ENCODE measurements at places on chromosomes 2 and 18.

GRCh38 chr18:54772056-54772455 lies 56.2 kb upstream of the RAB27B start:
- DNase-seq, result no peak

DNA sequence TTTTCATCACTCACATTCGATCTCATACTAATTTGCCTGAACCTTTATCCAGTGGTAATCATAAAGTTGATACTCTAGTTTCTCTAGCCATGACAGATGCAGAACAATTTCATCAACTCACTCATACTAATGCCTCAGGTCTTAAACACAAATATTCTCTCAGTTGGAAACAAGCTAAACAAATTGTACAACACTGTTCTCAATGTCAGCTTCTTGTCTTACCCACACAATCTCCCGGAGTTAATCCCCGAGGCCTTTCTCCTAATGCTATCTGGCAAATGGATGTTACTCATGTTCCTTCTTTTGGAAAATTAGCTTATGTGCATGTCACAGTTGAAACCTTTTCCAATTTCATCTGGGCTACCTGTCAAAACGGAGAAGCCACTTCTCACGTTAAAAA lies 11.5 kb upstream of the CNOT11 start:
- no peak for DNase-seq

GRCh38 chr2:167258712-167259111 lies 370.4 kb downstream of the XIRP2 start:
- no peak for DNase-seq

- DNase-seq, result no peak
Observed at GRCh38 chr2:196233021-196233804, 61.8 kb upstream of the STK17B start.

DNA sequence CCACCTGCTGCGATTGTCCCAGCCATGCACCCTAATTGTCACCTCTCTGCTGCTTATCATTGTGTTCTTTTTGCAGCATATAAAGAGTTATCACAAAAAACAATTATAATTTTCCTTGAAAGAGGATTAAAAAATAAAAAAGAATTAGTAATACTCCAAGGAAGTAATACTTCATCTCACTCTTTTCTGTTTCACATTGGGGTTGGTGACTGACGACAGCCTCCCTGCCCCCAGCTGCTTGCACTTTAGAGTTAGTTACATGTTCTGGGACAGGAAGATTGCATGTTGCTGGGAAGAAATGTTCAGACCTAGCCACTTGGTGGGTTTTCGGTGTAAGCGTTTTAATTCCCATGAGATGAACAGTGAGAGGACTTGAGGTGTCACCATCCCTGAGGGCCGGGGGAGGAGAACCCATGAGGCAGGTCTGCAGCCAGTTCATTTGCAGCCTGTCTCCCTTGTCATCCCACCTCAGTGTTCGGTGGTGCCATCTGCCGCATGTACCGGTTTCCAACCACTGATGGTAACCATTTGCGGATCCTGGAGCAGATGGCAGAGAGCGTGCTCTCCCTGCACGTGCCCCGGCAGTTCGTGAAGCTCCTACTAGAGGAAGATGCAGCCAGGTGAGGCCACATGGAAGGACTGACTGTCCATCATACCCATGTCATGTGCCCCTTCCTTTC lies 69.1 kb downstream of the COA5 start:
- no peak for DNase-seq

GRCh38 chr2:37189452-37190153 lies 1.1 kb upstream of the SULT6B1 start:
- DNase-seq, result peak; percentile 82

DNA sequence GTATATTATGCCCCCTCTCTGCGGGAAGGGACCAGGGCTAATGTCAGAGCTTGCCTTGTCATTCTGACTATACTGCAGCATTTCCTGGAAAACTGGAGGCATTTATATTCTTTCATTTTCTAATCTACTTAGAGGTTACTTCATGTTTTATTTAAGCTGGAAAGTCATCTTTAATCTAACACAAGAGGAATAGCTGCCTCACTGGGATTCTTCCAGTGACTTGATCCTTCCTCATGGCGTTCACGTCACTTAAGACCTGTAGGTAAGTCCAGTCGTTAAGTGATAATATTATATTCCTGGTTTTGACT lies 727.6 kb upstream of the DDX18 start:
- no peak for DNase-seq

GRCh38 chr2:152189622-152190495 lies 14.3 kb upstream of the STAM2 start:
- DNase-seq, result no peak

DNA sequence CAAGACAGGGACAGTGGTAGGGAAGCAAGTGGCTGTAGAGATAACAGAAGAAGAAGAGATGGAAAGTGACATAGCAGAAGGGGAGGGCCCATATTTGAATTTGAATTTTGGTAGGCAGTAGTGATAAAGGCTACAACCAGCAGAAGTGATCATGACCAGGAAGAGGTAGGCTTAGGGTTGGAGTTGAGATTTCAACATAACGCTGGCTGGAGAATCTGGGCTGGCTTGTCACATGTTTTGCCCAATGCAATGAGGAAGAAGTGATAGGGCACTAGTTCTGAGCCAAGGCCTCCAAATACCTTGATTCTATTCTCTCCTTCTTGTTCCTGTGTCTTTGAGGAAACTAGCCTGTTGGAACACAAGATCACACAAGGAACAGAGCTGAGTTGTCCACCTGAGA lies 69.4 kb downstream of the SCG2 start:
- DNase-seq, result no peak

- no peak for DNase-seq
Observed at GRCh38 chr2:34070196-34070595, 471.1 kb upstream of the FAM98A start.

GRCh38 chr18:36887114-36887513 lies 58.2 kb downstream of the KIAA1328 start:
- DNase-seq, result no peak

DNA sequence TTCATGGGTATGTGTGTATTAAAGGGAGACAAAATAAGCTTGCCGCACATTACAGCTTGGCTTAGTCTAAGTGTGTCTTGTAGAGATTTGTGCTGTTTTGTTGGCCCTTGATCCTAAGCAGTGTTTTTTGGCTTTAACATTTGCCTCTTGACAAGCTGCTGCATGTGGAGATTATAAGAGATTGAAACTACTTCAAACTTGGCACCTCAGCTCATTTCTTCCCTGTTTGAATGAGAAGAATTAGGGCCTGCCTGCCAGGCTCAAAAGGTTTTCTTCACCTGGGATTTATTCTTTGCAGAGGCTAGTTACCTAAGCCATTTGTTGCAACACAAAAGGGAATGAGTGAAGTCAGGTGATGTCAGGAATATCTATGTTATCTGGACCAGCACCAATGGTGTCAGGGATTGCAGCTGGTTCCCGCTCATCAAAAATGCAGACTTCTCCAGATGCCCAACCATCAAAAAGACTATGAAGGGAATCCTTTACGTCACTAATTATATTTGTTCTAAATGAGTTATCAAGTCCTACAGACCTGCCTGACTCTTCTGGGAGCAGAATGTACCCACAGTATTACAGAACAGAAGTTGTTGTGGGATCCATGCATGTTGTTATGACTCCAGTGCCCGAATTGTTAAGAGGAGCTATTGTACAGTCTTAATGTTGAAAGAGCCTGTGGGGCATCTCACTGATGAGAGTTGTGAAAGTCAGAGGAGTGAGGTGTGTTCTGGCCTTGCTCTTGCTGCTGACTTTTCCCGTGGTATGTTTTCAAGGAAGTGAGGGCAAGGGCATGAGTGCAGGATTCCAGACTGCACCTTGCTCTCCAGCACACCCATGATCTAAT lies 31.0 kb downstream of the ABCA12 start:
- DNase-seq, result no peak

- no peak for DNase-seq
Observed at GRCh38 chr2:233385489-233386044, 31.3 kb downstream of the DGKD start.

- no peak for DNase-seq
Observed at GRCh38 chr2:63792530-63792929, 49.2 kb upstream of the UGP2 start.

DNA sequence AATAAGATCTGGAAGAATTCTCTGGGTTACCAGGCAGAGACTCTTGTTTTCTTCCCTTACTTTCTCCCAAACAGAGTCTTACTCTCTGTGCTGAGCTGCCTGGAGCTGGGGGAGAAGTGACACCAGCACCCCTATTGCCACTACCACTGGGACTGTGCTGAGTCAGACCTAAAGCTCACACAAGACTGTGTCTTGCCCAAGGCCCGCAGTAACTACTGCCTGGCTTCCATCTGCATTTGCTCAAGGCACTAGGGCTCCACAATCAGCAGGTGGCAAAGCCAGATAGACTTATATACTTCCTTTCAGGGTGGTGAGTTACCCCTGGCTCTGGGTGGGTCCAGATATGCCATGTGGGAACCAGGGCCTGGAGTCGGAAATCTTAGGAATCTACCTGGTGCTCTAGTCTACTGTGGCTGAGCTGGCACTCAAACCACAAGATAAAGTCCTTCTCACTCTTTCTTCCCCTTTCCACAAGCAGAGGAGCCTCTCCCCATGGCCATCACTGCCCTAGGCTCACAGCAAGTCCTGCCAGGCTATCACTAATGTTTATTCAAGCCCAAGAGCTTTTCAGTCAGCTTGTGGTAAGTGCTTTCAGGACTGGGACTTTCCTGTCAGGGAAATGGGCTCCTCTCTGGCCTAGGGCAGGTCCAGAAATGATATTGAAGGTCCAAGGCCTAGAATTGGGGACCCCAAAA lies 27.6 kb upstream of the SERPINB2 start:
- DNase-seq, result no peak

DNA sequence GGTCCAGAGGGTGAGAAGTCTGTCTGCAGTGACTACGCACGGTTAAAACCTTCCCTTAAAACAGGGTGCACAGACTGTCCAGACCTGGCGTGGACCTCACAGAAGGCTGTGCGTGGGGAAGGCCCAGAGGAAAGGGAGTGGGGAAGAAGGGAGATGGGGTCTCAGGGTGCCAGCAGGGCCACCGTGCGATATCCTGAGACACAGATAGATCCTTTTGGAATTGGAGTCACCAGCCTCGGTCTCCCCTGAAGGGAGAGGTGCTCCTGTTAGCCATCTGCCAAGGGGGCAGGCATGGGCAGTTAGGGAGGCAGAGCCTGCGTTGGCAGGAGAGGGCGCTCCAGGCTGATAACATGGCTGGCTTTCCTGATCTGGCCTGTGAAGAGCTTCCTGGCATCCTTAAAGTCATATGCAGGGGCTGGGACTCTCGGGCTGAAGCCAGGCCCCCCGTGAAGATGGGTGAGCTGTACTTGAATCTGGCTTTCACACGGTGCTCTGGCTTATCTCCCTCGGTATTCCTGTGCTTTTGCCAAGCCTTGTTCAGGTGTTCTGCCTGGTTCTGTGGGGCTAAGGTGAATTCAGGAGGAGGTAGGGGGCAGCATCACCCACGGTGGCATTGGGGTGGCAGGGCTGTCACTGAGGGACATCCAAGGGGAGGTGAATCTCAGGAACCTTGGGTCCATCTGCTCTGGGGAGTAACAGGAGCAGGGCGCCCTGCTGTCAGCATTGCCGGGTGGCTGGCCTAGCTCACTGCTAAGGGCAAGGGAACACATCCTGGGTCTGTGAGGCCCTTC lies 107.2 kb upstream of the SMAD2 start:
- peak; percentile 69 for DNase-seq

DNA sequence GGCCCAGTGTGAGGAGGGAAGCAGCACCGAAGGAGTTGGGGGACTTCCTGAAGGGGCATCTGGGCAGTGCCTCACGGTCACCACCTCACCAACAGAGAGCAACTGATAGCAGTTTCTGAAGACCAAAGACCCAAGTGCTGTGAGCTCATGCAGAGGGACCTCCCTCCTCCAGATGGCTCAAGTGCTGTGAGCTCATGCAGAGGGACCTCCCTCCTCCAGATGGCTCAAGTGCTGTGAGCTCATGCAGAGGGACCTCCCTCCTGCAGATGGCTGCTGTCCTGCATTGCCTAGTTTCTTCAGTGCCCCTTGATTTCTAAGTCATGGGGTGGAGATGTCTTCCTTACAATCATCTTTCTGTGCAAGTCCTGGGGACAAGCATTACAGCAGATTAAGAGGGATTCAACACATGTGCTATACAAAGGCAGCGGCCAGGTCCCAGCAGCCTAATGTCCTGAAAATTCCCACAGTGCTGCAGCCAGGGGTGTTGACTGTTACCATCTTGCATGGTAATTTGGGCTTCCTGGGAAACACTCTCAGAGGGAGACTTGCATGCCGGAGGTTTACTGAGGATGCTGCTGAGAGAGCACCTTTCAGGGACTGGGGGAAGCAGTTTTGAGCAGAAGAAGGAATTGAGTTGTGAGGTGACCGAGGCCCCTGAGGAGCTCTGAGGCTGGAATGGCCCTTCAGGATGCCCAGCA lies 409.3 kb downstream of the GALR1 start:
- DNase-seq, result no peak

DNA sequence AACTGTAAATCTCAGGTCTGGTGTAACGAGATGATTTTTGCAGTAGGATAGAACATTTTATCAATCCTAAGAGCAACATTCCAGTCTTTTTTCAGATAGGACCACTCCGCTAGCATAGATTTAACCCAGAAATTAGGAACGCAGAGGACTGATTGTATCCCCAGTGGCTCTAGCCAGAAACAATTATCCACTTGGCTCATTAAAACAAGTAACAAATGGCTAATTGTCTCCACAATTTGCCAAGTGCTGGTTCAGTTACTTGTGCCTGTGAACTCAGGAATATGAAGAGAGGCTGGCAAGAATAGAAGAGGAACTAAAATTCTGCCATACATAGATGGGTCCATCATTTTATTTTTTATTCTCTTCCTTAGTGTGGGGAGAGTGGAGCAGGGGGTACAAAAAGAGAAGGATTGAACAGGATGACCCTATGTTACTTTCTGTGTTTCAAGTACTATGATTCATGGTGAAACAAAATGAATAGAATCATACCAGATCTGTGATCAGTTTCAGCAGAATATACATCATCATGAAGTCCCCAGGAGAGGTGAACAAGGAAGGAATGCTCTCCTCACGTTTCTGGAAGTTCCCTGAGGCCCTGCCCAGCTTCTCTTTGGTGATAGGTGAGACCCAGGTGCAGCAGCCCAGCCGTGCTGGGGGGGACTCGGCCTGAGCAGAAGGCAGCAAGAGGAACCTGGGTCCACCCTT lies 121.6 kb downstream of the ARL4C start:
- DNase-seq, result no peak

- no peak for DNase-seq
Observed at GRCh38 chr18:10526561-10526949, 728 bp downstream of the NAPG start.

- no peak for DNase-seq
Observed at GRCh38 chr18:44602380-44602779, 78.3 kb upstream of the SETBP1 start.

- DNase-seq, result no peak
Observed at GRCh38 chr2:116716038-116716437, 1098.5 kb upstream of the DDX18 start.

GRCh38 chr2:186641807-186642321 lies 52.0 kb upstream of the FAM171B start:
- no peak for DNase-seq

DNA sequence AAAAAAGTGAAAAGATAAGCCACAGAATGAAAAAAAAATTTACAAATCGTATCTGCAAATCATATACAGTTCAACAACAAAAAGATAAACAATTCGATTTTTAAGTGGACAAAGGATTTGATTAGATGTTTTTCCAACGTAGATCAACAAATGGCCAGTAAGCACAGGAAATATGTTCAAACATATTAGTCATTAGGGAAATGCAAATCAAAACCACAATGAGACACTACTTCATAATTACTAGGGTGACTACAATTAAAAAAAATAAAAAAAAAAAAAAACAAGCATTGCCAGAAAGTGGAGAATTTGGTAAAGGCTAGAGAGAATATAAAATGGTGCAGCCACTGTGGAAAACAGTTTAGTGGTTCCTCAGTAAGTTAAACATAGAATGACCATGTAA lies 38.3 kb upstream of the RNU4ATAC start:
- DNase-seq, result no peak

GRCh38 chr2:36507408-36507812 lies 90.6 kb downstream of the FEZ2 start:
- peak; percentile 75 for DNase-seq
